ENCODE measurements at places on chromosomes 7 and 10. TPM values are rescaled to one million over a fixed set of nuclear protein-coding genes. Genes with fewer than 3 reads are reported as not detected.

- no peak for DNase-seq
Measured at GRCh38 chr7:105210721-105211205, 178.0 kb downstream of the SRPK2 start.

GRCh38 chr10:77713521-77714280, 76.1 kb upstream of the KCNMA1 start:
- DNase-seq: no peak

- DNase-seq: no peak
Measured at GRCh38 chr7:22146961-22147512, 201.3 kb upstream of the CDCA7L start.

DNA sequence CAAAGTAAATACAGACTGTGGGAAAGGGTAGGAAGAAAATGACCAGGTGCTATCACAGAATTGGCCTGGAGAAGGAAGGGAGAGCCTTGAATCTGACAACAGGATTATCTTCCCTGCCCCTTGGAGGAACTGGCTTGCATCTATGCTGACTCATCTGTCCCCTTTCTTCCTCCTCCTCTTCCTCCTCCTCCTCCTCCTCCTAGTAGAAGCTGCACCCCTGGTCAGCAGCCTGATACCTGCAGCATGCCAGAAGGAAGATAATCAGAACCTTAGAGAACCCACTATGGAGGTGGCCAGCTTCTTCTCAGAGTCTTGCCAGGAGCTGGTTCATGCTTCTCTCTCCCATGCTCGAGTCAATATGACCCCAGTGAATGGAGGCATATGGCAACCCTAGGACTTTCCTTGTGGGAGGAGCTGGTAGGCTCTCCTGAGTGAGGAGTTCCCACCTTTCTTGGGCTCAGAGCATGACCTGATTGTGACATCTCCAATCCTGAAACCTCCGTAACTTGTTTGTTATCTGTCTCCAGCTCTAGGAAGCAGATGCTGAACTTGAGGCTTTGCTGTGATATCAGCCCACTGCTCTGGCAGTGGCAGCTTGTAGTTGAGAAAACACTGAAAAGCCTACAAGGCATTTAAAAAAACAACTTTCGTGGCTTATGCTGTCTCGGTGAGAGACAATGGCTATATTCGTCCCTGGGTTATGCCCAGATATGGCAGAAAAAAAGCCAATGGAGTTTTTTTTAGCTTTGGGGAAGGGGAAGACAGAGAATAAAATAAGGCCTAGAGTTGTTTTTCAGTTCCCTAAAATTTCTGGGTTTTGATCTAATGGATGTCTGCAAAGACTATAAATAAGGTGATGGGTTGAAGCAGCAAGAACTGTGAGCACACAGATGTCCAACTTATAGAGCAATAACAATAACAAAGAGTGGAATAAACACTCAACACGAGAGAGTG, 60.6 kb downstream of the CDHR3 start:
- no peak for DNase-seq

DNA sequence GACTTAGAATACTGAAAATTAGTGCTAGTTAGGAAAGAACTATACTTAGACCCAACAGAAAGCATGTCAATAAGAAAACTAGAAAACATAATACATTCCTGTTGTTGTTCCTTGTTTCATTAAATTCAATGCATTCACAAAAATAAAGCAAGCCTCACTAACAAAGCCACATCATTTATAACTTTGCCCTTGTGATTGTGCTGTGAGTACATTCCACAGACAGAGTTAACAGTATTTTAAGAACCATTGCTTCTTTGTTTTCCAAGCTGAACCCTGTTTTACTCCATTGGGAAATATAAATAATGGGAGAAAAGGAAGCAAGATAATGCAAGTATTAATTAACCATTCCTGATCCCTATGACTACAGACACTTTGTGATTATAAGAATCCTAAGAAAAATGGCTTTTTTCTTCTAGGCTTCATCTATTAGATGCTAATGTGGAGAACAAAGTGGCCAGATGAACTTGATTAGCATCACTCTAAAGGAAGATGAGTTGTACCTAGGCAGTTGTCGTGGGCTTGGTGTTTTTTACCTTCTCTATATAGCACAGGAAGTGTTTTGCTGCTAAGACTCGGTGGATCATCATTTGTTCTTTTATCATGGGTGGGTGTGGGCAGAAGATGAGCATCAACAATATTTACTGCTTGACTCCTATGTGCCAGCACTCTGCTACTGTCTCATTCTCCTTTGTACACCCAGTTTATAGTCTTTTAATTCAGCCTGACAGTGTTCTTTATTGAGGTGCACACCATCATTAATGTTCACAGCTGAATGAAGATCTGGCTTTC, 34.2 kb upstream of the ZNRF2 start:
- no peak for DNase-seq

DNA sequence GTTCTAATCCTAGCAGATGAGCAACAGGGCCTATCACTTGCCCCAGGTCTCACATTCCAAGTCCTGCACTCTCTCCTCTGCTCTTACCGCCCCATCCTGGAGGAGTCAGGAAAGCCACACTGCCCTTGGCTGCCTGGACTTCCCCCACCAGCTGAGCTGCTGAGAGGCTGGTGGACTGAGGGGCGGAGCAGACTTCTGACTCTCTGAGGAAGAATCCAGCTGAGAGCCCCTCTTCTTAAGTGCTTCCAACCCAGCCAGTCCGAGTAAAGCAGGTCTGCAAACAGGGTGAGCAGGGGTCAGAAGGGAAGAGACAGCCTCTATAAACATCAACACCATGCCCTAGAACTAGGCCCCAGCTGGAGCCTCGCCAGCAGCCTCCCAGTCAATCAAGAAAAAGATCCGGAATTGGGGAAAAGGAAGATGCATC, 92.4 kb upstream of the TMEM72 start:
- DNase-seq: no peak

DNA sequence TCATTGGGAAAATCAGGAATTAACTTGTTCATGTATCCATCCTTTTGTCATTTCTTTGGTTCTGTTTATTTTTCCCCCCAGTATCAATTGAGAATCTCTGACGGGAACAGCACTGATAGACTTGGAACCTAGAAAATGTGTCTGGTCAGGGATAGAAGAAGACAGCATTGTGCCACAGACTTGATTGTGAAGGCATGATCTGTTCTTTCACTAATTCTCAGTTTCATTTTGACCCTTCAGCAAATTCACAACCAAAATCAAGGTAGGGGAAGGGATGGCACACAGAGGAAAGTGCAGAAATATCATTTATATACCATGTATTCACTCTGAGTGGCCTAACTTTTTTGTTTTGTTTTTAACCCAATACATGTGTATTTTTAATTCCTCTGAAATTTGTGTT, 106.8 kb downstream of the WNT2 start:
- DNase-seq: no peak

GRCh38 chr10:68106656-68107055, 2.6 kb upstream of the MYPN start:
- peak; percentile 90 for DNase-seq

DNA sequence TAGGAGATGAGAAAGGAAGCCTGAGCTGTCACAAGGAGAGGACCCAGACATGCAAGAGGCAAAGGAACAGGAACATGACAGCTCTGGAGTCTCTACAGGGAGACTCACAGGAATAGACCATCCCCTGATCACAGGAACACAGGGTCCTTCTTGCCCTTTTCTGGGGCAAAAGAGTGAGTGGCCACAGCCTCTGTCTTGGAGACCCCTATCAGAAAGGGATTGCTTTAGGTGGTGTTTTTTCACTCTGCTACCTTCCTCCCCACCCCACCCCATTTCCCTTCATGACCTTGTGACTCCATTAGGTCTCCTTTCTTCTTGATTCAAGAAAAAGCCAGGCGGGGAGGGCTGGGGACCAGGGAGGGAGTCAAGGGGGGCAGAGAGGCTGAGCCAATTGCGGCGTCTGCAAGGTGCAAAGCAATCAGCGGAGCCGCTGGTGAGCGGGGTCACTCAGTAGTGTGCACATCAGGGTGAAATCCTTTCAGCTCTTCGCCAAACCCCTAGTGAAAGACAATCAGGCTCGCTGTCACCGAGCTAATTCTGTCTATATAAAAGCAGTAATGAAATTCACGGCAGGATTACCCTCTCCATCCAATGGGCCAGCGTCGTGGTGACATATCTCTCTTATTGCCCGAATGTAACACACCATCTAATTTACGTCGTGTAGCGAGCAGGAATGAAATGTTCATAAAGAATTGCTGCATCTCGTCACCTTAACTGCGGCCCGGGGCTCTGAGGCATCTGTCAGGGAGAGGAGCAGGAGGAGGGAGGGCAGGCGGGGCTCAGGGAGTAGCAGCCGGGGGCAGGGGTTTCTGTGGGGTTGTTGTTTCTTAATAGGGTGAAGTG, 31.5 kb upstream of the BTRC start:
- no peak for DNase-seq

- no peak for DNase-seq
Measured at GRCh38 chr7:82816272-82816671, 346.4 kb downstream of the PCLO start.

GRCh38 chr7:1223196-1223981, 9.3 kb upstream of the UNCX start:
- DNase-seq: no peak

DNA sequence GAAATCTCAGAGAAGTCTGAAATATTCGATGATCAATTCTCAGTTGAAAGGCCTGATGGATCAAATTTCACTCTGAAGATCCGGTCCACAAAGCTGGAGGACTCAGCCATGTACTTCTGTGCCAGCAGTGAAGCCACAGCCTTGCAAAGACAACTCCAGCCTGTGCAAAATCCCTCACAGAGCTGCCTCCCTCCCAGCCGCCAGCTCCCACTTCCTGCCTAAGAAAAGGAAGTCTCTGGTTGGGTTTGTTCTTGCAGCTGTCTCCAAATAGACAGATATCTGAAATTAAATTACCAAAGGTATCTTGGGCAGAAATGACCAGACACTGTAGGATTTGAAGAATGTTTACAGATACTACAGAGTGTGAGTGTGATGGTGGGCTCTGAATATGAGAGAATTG, 43.4 kb upstream of the PRSS58 start:
- no peak for DNase-seq

DNA sequence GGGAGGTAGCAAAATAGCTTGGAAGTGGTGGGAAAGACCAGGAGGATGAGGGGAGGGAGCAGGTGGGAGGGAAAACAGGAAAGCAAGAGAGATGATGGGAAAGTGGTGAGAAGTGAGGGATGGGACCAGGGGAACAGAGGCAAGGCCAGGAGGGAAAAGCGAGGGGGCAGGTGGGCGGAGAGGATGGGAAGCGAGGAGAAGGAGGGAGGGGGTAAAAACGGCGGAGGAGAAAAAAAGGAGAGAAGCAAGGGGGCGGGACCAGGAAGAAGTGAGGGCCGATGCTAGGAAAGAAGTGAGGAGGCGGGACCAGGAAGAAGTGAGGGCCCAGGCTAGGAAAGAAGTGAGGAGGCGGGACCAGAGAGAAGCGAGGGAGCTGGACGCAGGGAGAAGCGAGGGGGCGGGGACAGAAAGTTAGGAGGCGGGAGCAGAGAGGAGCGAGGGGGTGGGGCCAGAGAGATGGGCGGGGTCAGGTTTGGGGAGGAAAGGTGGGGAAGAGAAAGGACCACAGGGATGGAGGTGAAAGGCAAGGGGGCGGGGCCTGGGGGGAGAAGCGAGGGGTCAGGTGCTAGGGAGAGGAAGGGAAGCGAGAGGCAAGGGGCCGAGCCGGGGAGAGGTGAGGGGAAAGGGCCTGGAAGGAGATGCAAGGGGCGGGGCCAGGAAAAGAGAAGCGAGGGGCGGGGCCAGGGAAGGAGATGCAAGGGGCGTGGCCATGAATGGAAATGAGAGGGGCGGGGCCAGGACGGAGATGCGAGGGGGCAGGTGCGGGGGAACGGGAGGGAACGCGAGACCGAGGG, 984 bp downstream of the SMURF1 start:
- peak; percentile 91 for DNase-seq

The AQP1 gene
- total RNA-seq: not detected

The TFPI2 gene
- not detected for total RNA-seq

The VGF gene
- total RNA-seq: 45.2 TPM

The CFAP46 gene
- total RNA-seq: 0.35 TPM

The NMT2 gene
- total RNA-seq: 38.1 TPM
